ENCODE measurements at places on chromosomes 2 and 18.

- no peak for DNase-seq
These were observed 33.8 kb downstream of the UBXN4 start for GRCh38 chr2:135775420-135775819.

DNA sequence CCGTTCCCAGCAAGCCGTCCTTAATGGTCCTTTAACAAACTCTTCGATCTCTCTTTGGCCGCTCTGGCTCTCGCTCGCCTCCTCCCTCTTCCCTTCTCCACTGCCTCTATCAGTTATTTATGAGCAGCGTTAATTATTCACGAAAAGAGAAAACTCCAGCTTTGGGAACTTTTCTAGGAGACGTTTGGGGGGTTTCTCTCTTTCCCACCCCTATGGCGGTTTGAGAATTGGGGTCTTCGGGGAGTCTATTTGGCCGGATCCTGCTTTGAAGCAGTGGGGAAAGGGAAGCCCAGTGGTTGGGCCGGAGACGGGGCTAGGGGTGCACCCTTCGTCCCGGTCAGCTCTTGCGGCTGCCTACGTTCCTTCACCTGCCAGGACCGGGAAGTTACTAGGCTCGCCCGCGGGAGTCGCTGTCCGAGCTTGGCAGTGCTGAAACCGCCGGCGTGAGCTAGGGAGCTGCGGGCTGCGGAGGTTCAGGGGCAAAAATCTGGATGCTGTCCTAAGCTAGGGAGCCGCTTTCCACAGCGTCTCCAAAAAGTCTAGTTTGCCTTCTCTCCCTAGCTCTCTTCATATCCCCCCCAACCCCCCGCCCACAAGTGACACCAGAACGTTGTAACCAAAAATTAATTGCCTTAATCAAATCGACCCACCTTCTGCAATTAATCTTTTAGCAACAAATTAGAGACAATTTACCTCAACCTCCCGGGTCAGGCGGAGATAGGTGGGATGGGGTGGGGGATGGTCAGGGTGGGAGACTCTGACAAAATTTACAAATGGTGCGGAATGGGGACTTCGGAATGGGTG lies 8.9 kb upstream of the SKOR2 start:
- DNase-seq = peak; percentile 25

- no peak for DNase-seq
These were observed 42.4 kb downstream of the PSMG2 start for GRCh38 chr18:12745095-12745795.

- no peak for DNase-seq
These were observed 1624.1 kb upstream of the ZEB2 start for GRCh38 chr2:146143971-146144370.

- DNase-seq = peak; percentile 51
These were observed 43.2 kb upstream of the UBE2F start for GRCh38 chr2:237923481-237924163.

GRCh38 chr2:69134306-69134945 lies 121.4 kb downstream of the ANTXR1 start:
- no peak for DNase-seq

DNA sequence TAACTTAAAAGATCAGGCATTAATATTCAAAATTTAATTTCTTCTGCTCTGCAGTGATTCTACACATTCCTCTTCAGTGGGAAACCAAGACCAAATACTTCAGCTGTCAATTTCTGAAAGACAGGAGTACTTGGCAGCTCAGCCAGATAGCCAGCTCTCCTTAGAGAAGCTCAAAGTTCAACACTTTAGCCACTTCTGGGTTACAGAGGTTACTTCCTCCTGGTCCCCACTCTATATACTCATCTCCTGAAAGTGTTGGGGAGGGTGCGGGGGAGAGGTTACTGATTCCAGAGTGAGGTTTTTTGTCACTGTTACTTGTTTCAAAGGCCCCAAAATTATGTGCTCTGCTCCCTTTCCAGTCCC lies 4.1 kb downstream of the CYTIP start:
- DNase-seq = no peak

DNA sequence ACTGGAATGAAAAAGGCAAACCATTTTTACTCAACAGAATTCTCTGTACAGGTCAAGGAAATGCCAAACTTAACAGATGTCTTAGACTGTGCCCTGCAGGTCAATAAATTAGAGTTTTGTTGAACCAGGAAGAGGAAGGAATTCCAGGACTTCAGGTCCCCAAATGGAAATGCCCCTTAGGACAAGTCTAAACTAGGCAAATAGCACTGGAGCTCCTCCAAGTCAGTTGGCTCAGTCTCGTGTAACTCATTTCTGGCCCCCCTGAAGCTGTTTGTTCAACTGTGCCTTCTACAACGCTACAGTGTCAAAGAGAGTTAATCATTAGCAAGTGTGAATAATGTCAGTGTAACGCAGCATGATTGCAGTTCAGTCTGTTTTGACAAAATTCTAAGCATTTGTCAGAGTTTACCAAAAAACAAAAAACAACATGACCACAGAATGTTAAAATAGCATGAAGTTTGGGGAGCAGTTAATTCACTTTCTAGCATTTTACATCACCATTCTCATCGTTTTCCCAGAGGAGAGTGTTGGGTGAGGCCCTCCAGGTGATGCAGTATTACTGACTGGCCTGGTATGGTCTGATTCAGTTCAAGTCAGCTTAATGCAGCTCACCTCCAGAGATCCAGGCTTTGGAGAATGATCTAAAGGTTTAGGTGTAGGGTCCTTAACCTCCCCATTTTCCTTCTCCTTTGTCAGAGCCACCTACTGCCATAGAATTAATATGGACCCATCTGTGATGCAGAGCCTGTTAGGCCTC lies 108.1 kb downstream of the AQP4 start:
- DNase-seq = no peak

GRCh38 chr18:75742516-75742915 lies 315.0 kb upstream of the SMIM21 start:
- no peak for DNase-seq

- DNase-seq = no peak
These were observed 2.4 kb upstream of the MFF start for GRCh38 chr2:227322530-227323205.

DNA sequence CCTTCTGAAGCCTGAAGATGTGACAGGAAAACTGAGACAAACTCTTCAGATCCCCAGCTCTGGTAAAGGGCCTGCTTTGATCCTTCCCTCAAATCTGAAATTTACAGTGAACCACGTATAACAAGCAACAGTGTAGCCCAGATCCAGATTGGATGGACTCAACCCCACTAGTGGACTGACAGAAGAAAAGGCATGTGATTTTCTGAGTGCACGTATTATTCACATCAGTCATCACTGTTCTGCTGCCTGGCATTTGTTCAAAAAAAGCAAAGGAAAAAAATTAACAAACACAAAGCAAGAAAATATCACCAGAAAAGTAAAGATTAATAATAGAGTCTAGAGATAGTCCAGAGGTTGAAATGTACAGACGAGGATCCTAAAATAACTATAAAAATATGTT lies 87.6 kb downstream of the CYRIA start:
- peak; percentile 69 for DNase-seq

- DNase-seq = no peak
These were observed 447 bp downstream of the TRAF3IP1 start for GRCh38 chr2:238320648-238321281.

- DNase-seq = no peak
These were observed 10.8 kb downstream of the EMILIN2 start for GRCh38 chr18:2857491-2858131.

DNA sequence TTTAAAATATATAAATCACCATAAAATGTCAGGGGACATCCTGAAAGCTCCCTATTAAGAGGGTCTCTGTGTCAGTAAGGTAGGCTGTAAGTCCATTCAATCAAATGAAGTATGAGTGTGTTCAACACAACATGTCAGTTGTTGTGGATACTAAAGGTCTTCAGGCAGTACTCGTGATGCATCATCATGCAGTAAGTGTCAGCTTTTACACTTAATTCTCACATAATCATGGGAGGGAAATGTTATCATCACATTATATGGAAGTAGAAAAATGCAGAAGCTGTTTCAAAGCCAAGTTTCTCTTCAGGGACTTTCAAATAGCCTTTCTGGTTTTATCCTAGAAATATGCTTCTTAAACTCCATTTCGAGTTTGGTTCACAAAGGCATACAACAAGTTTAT lies 477.1 kb upstream of the ID2 start:
- DNase-seq = no peak

- no peak for DNase-seq
These were observed 113.5 kb upstream of the TEX51 start for GRCh38 chr2:126785236-126785635.

- no peak for DNase-seq
These were observed 7.9 kb downstream of the GPN1 start for GRCh38 chr2:27636766-27637165.

- DNase-seq = no peak
These were observed 28.1 kb upstream of the HTR2B start for GRCh38 chr2:231152800-231153557.

- DNase-seq = no peak
These were observed 111.7 kb upstream of the TNP1 start for GRCh38 chr2:216971593-216971992.

DNA sequence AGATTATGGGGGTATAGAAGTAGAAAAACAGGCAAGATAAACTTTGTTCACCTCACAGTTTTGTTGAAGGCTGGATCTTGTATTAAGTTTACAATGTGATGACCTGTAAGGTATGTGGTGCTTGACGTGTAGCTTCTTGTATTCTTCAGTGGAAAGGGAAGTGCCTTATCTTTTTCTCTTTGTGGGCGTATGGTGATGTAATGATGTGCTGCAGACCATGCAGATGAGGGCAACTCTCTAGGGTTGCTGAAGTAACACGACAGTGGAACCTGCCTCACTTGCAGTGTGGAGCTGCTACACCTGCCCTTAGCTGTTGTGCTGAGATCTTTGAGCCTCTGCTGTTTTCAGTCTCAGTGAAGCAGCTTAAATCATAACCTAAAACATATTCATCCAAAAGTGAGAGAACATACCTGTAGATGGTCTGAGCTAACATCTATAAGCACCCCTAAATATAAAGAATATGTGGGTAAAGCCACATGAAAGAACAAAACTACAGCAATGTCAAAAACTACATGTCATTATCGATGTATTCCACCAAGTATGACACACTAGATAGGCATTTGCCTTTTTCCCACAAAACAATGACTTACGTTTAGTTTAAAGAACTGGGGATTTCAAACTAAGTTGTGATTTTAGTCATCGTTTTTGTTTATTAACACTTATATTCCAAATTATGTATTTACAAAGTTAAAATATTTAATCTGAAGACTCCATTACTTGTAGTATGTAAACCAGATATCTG lies 1144.1 kb downstream of the CNTNAP5 start:
- no peak for DNase-seq

DNA sequence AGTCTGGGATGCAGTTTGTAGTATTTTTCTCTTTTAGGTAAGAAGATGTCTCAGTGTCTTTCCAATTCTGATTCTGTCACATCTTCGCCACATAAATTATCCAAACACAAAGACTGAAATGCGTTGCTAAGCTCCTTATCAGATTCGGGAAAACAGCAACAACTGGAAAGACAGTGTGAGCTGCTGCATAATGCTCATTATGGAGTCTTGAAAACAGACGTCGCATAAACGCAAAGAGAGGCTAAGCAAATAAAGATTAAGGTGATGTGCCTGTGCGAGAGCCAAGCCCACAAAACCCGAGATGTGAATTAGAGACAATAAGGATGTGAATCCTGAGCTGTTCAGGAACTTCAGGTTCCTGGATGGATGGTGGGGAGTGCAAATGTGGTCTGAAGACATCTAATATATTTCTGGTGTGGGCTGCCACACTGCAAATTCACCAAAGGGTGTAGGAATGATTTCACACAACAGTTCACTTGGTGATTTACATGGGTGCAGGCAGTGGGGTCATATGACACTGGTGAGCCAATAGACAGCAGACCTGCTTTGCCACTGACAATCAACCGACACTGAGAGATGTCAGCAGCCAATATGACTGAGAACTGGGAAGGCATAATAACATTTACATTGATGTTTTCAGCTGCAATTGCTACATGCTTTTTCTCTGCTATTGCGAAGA lies 195.8 kb downstream of the MTX2 start:
- no peak for DNase-seq

DNA sequence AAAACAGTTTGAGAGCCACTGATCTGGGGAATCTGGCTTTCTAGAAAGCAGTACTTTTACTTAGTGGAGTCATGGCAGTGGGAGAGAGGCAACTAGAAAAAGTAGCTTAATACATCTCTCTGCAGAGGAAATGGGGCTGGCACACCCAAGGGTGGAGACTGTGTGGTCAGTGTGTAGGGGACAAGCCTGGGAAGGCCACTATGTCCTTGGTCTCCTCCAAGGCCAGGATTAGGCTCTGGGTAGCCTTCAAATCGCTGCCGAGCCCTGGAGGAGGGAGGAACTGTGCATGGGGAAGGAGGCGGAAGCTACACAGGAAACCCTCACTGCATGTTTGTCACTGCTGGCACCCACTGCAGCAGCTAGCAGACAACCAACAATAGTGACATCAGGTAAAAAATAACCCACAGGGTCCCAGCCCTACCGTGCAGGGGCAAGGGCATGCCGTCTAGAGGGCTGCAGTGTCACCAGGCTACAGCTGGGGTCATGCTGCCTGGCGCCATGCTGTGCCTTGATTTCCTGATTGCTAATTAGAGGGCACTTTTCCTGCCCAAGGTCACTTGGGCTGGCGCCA lies 34.8 kb downstream of the LBH start:
- no peak for DNase-seq

- DNase-seq = no peak
These were observed 336.5 kb upstream of the SLC39A10 start for GRCh38 chr2:195320413-195320973.

DNA sequence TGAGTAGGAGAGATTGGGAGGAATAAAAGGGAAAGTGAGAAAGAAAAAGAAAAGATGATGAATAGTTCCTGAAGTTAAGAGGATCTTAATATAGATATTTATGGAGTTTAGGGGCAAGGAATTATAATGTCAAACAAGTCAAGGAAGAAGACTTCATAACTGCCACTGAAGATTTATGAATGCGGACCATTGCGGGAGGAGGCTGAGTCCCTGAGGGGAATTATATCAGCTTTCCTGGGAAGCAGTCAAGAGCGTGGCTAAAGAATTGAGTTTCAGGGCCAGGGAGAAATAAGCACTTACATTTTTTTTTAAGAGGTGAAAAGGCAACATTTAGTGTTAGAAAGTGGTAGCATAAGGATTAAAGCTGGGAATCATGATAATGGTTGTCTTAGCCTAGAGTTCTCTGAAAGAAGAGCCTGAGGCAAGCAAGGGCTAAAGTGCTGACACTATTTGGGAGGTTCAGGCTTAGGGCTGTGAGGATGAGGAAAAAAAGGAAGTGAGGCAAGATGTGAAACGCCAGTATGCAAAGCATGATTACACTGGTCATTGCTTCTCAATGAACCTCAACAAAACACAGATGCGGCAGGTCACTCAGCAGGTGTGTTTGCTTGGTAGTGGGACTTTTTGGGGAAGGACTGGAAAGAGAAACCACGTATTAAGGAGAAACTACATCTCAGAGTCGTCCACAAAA lies 217.1 kb downstream of the SLC4A3 start:
- no peak for DNase-seq

DNA sequence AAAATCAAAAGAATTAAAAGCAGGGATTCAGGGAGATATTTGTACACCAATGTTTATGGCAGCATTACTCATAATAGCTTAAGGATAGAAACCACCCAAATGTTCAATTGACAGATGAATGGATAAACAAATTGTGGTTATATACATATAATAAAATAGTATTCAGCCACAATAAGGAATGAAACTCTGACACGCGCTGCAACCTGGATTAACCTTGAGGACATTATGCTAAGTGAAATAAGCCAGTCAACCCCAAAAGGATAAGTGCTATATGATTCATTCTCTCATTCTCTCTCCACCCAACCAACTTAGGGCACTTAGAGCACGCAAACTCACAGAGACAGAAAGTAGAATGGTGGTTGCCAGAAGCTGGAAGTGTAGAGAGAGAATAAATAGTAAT lies 216.8 kb upstream of the SLC14A2 start:
- DNase-seq = no peak

Data from endothelial cell of umbilical vein (primary cell).